ENCODE measurements at places on chromosomes 11 and 22.

GRCh38 chr11:92628401-92629292 is 340.8 kb upstream of the MTNR1B start:
- DNase-seq = no peak

GRCh38 chr22:28574159-28574788 is 105.4 kb downstream of the TTC28 start:
- no peak for DNase-seq

- DNase-seq = no peak
Measured at GRCh38 chr11:83895516-83895915, 609.3 kb upstream of the CCDC90B start.

- DNase-seq = no peak
Measured at GRCh38 chr11:116976941-116977570, 121.2 kb downstream of the SIK3 start.

GRCh38 chr11:33636104-33636503 is 64.5 kb downstream of the C11orf91 start:
- no peak for DNase-seq

DNA sequence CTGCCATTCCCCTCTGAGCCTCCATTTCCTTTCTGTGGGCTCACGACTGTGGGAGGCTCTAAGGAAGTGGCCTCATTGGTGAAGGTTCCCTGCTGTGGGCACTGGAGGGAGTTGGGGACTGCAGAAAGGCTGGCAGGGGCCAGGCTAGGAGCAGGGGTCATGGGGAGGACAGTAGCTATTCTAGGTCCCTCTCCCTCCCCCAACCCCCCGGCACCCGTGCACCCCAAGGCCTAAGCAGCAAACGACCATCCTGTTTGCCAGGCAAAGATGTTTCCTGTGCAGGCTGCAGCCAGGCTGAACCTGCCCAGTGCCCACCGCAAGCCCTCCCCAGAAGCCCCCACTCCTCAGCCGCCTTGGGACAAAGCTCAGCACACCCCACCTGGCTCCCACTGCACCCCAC is 189.4 kb downstream of the MN1 start:
- DNase-seq = no peak

DNA sequence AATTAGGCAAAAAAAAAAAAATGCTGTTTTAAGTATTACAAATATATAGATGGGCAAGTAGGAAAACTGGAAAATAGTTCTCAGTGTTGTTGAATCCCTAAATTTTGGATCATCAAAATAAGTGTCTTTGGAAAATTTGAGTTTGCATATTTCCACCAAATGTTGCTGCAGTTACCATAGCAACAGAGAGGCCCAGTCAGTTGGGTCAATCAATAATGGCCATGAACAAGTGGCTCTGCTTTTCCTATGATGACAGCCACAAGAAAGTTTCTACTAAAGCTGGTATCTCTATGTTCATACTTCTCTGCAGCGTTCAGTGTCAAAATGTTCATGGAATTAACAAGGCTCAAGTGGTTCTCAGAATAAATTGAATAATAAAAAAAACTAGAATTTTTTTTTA is 79.1 kb downstream of the SERGEF start:
- no peak for DNase-seq

DNA sequence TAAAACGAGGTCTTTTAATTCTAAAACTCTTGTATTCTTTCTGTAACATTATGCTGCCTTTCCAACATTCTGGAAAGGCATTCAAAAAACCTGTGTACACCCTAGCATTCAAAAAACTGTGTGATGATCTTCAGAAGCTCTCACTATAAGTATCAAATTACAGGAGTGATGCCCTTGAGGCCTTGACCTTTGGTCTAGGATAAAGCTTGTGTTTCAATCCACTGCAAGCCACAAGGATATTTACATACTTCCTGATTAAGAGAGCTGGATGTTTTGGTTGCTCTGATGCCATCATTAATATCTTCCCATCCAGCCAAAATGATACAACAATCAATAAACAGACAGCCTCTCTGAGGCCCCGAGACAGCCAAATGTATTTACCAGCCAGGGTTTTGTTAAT is 11.9 kb downstream of the CLPB start:
- no peak for DNase-seq

DNA sequence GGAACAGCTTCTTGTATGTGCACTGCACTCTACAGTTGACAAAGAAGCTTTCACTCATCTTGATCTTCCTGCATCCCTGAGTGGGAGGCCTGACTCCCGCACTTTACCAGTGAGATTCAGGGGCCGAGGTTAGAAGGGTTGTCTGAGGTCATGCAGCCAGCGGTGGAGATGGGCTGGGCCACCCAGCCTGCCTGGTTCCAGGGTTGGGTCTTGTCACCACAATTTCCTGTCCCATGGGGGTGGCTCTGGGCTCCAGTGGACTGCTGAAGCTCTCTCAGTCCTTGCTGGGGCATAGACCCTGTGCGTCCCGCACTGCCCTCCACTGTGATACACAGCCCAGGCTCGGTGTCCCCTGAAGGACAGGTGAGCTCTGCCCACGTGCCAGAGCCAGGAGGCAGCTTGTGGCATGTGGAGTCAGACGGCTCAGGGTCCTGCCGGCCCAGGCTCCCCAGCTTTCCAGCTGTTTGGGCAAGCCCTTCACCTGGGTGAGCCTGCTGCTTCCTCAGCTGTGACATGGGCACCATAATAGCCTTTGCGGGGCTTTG is 6.9 kb upstream of the MYO7A start:
- DNase-seq = no peak

DNA sequence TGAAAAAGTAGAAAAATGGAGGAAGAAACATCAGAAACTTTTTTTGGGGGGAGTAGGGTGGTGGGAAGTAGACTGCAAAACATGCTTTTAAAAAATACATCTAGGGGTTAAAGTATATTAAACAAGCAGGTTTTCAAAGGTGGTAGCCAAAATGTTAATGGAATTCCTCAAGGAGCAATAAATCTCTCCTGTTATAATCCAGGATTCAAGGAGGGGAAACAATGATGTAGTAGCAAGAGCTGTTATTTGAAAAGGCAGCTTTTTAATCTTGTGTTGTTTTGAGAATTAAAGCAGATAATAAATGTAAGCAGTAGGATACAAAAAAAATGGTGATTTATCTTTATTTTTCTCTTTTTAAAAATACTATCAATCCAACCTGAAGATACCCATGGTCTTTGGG is 736.5 kb upstream of the CCDC90B start:
- DNase-seq = no peak

- DNase-seq = no peak
Measured at GRCh38 chr11:95576146-95576845, 213.3 kb downstream of the FAM76B start.

DNA sequence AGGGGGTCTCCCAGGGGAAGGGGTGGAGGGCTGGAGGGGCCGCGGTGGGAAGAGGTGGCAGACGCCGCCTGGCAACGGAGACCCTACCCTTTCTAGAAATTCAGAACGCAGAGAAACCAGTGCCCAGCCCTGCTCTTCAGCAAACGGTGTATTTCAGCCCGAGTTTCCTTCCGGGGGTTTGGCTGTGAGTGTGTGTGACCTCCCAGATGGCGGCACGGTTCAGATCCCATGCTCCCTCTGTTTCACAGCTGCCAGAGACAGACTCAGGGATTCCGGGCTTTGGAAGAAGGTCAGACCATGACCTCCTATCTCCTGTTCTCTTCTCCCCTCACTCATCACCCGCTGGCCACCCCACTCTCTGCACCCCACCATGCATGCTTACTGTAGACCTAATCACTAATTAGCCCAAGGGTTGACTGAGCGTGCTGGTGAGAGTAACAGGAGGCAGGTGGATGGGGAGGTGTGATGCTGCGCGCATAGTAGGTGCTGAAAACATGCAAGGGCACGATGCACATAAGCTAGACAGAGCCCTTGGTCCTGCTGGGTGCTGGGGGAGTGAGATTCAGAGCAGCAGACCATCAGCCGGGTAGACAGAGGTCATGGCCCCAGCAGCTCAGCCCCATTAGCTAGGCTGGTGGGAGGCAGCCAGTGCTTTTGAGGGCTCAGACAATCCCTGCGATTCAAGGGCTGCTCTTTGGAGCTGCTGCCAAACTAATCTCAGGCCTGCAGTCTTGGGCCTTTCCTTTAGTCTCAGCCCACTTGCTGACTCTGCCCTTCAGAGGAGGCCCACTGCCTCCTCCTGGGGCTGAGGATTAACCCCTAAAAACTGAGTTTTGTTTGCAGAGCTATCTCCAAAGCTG is 256.5 kb upstream of the CADM1 start:
- DNase-seq = no peak

DNA sequence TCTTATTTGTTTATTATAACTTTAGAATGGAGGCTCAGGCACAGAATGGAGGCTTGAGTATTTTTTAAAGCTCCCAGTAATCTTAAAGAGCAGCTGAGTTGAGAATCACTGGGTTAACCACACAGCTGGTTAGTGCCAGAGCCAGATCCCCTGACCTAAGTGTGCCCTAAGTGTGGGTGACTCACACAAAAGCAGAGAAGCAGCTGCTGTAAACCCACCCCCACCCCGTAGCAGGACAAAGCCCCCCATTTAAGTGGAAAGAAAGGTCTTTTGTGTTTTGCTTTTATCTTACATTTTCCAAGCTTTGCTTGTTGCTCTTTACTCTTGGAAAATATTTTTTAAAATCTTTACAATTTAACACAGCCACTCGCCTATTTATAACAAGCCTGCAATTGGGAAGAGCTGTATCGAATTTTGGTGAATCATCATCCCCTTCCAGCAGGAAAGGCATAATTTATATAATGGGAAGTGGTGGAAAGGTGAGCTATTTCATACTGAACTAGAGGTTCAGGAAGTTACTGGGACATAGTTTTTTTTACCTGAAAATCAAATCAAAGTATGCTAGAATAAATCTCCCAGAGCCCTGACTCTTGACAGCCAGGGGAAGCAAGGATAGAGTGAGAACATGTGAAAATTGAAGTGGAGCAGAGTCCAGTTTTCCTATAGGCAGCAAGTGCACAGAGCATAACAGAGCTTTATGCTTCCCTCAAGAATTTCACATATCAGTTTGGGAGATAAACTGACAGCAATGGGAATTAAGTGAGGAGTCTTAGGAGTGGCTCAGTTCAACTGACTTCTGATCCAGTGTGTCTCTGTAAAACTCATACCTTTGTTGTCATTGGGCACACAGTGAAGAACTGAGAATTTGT is 405.7 kb downstream of the AASDHPPT start:
- no peak for DNase-seq

- no peak for DNase-seq
Measured at GRCh38 chr22:25134028-25134427, 65.6 kb upstream of the CRYBB3 start.

GRCh38 chr11:68663482-68664010 is 20.8 kb upstream of the GAL start:
- no peak for DNase-seq

DNA sequence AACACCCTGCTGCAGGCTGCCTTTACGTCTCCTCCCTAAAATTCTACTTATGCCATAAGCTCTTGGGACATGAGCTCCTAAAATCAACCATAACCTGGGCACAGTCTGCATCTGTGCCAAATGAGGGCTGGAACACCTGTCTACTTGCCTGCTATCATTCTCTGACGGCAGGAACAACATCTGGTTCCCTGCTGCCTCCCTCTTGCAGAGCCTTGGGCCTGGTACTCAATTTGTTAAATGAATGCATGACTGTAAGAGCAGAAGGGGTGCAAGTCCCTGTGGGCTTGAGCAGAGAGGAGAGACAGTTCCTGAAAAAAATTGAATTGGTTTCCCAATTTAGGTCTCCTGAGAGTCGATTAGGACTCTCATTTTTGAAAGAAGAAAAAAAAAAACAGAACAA is 66.7 kb upstream of the CSNK2A3 start:
- DNase-seq = no peak

- DNase-seq = no peak
Measured at GRCh38 chr11:64832467-64833197, 11.8 kb downstream of the CDC42BPG start.

- peak; percentile 20 for DNase-seq
Measured at GRCh38 chr11:69220561-69221051, 64.9 kb downstream of the SMIM38 start.

GRCh38 chr22:17695986-17696385 is 57.4 kb downstream of the BCL2L13 start:
- no peak for DNase-seq

GRCh38 chr11:3216027-3216525 is 2.5 kb downstream of the MRGPRG start:
- DNase-seq = peak; percentile 40

DNA sequence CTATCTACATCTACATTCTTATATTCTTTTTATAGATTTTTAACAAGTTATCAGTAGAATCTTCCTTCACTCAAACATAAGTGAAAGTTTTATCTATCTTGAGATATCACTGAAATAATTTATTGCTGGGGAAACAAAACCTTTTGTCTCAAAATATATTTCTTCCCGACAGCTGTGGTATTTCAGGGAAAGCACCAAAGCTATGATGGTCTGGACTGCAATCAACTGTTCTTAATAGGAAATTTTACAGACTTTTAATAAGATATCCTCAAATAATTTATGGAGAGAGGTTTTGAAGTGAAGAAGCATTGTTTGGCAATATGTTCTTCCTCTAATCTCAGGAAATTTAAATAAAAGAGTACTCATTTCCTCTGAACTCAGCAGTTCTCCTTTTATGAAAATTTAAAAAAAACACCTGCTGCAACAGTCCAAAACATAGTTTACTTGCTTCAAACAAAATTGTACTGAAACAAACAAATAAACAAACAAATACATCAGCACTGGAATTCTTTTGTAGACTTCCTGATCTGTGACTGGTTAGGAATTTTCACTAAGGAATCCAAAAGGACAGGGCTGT is 33.9 kb upstream of the EIF3M start:
- no peak for DNase-seq

GRCh38 chr11:123509737-123510578 is 79.9 kb downstream of the GRAMD1B start:
- DNase-seq = no peak

- DNase-seq = peak; percentile 87
Measured at GRCh38 chr11:64339754-64340408, at the start of gene CCDC88B. Gene CCDC88B (plus strand): TSS chr11:64340204. CDS start chr11:64340267, 63 bp downstream.

- no peak for DNase-seq
Measured at GRCh38 chr11:126464796-126465195, 109.3 kb downstream of the ST3GAL4 start.

DNA sequence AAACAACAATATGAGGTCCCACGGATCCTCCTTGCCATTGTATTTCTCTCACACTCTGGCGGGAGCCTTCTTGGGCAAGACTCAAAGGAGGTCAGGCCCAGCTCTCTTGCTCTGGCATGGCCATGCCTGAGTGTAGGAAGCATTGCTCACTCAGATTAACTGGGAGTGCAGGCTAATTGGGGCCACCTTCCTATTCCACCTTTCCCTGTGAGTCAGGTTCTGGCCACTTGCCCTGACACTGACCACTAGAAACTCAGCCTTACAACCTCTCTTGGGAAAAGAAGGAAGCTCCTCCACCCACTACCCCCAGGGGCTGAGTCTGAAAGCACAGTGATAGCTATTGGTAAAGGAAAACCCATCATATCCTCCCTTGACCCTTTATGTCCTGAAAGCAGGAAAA is 121.8 kb upstream of the NTM start:
- DNase-seq = no peak

DNA sequence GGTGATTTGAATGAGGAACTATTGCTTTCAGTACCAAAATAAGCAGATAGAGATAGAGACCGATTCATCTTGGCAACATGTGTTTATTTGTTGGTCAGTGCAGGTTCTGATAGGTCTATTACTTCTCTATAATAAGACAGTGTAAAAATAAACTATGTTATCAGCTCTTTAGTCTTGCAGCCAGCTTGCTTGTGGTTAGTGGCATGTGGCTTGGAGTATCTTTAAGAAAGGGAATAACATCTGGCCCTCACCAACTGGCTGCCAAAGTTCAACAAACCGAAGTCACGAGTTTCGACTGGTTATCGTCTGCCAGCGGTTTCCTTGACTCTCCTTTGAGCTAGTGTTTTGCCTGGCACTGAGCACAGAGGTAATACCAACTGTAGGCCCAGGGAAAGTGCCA is 71.8 kb downstream of the CTTN start:
- DNase-seq = no peak

- no peak for DNase-seq
Measured at GRCh38 chr11:8333811-8334401, 70.2 kb upstream of the LMO1 start.

- DNase-seq = no peak
Measured at GRCh38 chr11:86910592-86910991, 44.6 kb downstream of the FZD4 start.
